ENCODE measurements at places on chromosomes 1 and 21. TPM values are rescaled to one million over a fixed set of nuclear protein-coding genes. Genes with fewer than 3 reads are reported as not detected.

- DNase-seq: no peak
Measured at GRCh38 chr1:44154049-44154448, 12.6 kb upstream of the KLF18 start.

DNA sequence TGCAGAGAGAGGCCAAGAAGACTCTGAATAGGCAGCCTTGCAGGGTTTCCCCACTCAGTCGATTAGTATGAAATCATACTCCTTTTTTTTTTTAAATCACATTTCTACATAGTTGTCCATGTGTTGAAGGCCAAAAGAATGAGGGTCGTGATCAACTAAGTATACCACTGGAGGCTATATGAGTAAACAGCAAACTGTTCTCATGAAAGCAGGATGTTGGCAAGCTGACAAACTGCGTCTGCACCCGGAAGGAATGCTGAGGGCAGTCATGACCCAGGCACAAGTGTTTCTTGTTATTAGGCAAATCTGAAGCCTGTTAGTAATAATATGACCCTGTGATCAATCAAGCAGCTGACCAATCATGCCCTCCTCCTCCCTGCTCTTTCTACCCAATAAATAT lies 213.2 kb downstream of the USH2A start:
- no peak for DNase-seq

DNA sequence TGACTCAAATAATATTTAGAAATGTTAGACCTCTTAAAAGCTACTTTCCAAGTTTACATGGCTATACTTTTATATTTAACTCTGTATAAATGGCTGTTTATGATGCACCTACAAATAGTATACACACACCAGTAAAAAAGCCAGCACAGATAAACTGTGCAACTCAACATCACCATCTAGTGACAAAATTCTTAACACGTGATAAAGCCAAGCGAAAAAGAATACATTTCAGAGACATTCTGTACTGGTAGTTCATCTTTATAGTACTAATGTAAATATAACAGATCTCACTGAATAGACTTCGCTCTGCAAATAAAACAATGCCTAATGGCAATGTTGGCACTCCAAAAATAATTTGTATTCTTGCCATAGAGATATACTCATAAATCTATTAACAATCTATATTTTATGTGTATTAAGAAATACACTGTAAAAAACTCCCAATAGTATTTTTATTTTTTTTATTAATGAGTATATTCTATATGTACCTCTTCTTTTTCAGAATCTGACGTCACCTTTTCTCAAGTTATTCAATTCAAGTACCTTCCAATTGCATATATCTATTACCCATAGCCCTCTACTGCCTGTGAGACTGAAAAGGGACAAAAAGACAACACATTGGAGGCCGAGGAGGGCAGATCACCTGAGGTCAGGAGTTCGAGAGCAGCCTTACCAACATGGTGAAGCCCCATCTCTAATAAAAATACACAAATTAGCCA lies 100.2 kb downstream of the DPYD start:
- DNase-seq: peak; percentile 23

GRCh38 chr21:34974162-34974981 lies 74.7 kb downstream of the RUNX1 start:
- no peak for DNase-seq

Gene CFHR1
- polyA plus RNA-seq: not detected
